Ammon's horn (tissue), 1 donor: ENCODE measurements at places on chromosomes 11 and 22.

- peak; percentile 14 for DNase-seq
Observed at GRCh38 chr11:62726156-62726914, 922 bp downstream of the HNRNPUL2 start.

GRCh38 chr11:61694946-61695706, 14.9 kb downstream of the DAGLA start:
- peak; percentile 73 for DNase-seq

DNA sequence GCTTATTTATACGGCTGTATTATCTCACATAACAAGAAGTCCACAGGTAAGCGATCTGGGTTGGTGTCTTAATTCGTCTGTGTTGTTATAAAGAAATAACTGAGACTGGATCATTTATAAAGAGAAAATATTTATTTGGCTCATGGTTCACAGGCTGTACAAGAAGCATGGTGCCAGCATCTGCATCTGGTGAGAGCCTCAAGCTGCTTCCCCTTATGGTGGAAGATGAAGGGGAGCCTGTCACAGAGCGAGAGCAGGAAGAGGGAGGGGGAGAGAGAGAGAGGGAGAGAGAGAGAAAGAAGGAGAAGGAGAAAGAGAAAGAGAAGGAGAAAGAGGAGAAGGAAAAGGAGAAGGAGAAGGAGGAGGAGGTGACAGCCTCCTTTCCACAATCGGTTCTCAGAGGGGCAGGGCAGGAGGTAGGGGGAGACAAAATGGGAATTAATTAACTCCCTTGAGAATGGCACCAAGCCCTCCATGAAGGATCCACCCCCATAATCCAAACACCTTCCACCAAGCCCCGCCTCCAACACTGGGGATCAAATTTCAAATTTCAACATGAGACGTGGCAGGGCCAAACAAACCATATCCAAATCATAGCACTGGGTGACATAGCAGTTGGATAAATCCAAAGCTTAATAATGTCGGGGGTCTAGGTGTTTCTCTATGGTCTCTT, 15.0 kb upstream of the TRIM44 start:
- no peak for DNase-seq

GRCh38 chr11:15602785-15603567, 488.3 kb downstream of the INSC start:
- peak; percentile 5 for DNase-seq

- no peak for DNase-seq
Observed at GRCh38 chr22:31099386-31099785, 8.0 kb downstream of the SELENOM start.

GRCh38 chr22:41557401-41558240, 3.2 kb upstream of the CSDC2 start:
- DNase-seq: peak; percentile 84
